ENCODE measurements at places on chromosomes 7 and 10. TPM values are rescaled to one million over a fixed set of nuclear protein-coding genes. Genes with fewer than 3 reads are reported as not detected.

DNA sequence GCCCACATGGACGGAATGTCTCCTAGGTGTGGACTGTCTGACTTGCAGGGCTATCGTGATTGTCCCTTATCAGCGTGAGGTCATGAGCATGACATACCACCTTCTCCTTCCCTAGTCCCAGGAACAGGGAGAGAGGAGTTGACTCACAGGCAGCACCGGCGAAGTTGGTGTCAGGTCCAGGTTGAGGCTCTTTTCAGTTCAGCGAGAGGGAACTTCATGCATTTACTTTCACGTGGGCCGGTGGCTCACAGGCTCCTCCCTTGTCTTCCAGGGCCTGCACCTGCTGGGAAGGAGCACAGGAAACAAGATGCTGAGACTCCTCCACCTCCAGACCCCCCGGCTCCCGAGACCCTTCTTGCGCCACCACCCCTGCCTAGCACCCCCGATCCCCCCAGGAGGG, 46.1 kb downstream of the PROSER2 start:
- no peak for DNase-seq
- H3K36me3 ChIP-seq, result peaks cover 18% of the 10 kb centered on the region
- no peak overlapping the region for H3K27ac ChIP-seq
- H3K27me3 ChIP-seq, result no peaks in the 10 kb centered on the region

DNA sequence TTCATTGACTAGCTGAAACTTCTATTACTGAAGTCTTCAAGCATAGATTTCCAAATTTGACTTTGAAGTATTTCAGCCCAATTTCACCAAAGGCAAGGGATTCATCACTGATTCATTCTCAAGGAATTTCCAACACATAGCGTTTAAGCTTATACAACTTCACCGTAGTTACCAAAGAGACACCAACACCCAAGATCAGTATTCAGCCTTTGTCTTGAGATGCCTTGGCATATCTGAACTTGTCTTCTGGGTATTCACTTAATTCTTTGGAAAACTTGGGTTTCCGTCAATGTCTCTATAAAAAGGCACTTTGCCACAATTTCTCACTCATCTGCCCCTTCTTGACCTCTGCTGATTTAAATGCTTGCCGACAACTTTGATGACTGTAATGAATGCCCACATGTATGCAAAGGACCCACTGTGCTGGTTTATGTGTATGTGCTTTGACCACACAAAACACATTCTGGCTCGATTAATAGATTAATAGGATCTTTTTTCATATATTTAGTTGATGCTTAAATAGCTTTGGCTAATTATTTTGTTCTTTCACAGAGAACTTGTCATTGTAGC, 49.6 kb downstream of the TES start:
- peaks cover 48% of the 10 kb centered on the region for H3K36me3 ChIP-seq
- H3K27me3 ChIP-seq, result no peaks in the 10 kb centered on the region
- H3K4me1 ChIP-seq, result no peaks in the 10 kb centered on the region
- no peak overlapping the region for H3K4me3 ChIP-seq

DNA sequence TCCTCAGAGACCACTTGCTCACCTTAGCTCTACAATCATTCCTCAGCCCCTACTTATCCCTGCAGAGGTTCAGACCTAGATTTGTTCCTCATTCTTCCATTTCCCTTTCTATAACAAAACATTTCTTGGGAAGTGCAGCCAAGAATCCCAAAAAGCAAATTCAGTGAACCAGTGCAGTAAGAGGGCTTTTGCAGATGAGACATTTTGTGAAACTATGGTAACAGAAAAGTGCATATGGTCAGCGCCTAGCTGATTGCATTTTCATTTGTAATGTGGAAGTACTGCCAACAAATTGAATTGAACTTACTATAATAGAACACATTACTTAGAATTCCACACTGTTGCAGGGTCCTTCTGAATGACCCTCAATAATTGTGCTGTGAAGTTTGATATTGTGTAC, 18.6 kb downstream of the AGMO start:
- DNase-seq, result no peak
- no peaks in the 10 kb centered on the region for H3K27me3 ChIP-seq
- no peak overlapping the region for H3K27ac ChIP-seq
- H3K36me3 ChIP-seq, result no peaks in the 10 kb centered on the region
- no peaks in the 10 kb centered on the region for H3K4me1 ChIP-seq

- peaks cover 3% of the 10 kb centered on the region for H3K27me3 ChIP-seq
- H3K36me3 ChIP-seq, result no peaks in the 10 kb centered on the region
- H3K4me1 ChIP-seq, result no peaks in the 10 kb centered on the region
- H3K27ac ChIP-seq, result no peak overlapping the region
- DNase-seq, result no peak
- H3K4me3 ChIP-seq, result no peak overlapping the region
These were observed 239.9 kb downstream of the CAMK1D start for GRCh38 chr10:12589291-12589690.

- peaks cover 29% of the 10 kb centered on the region for H3K27me3 ChIP-seq
- no peaks in the 10 kb centered on the region for H3K36me3 ChIP-seq
- H3K4me3 ChIP-seq, result no peak overlapping the region
These were observed 95.3 kb downstream of the SEC61G start for GRCh38 chr7:54663603-54664234.

- H3K36me3 ChIP-seq, result peaks cover 58% of the 10 kb centered on the region
- no peak overlapping the region for H3K27ac ChIP-seq
- no peak for DNase-seq
- H3K27me3 ChIP-seq, result no peaks in the 10 kb centered on the region
- no peaks in the 10 kb centered on the region for H3K4me1 ChIP-seq
- H3K4me3 ChIP-seq, result no peak overlapping the region
These were observed 48.7 kb upstream of the ZNF746 start for GRCh38 chr7:149546331-149546730.

DNA sequence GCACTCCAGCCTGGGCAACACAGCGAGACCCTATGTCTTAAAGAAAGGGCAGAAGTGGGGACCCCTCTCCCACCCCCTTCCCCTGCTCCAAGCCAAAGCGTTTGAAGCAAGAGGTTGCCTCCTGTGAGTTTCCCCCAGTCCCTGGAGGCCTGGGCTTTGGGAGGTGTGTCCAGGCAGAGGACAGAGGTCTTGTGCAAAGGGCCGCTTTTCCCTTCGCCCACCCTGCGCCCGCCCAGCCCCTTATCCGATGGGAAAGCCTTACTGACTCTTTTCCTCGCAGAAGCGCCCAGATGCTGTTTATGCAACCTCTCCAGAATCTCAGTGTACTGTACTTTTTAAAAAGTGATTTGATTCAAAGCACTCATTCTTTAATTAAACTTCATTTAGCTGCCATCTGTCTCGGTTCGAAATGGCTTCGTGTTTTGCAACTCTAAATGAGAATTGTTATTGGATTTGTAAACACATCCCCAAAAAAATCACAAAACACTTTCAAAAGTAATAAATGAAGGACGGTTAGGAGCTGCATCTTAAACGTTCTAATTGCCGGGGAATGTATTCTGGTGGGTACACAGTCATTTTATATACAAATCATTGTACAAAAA, 50.5 kb upstream of the GTF2I start:
- no peak overlapping the region for H3K27ac ChIP-seq
- DNase-seq, result no peak
- H3K4me3 ChIP-seq, result peak overlapping the region; percentile 29

GRCh38 chr7:20998309-20998708, 211.6 kb upstream of the SP8 start:
- no peaks in the 10 kb centered on the region for H3K36me3 ChIP-seq
- no peak overlapping the region for H3K4me3 ChIP-seq
- no peak for DNase-seq

DNA sequence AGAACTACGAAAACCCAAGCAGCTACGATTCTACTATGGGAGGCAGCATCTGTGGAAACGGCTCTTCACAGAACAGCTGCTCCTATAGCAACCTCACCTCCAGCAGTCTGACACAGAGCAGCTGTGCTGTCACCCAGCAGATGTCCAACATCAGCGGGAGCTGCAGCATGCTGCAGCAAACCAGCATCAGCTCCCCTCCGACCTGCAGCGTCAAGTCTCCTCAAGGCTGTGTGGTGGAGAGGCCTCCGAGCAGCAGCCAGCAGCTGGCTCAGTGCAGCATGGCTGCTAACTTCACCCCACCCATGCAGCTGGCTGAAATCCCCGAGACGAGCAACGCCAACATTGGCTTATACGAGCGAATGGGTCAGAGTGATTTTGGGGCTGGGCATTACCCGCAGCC, 81.6 kb upstream of the SAMD8 start:
- no peaks in the 10 kb centered on the region for H3K27me3 ChIP-seq
- DNase-seq, result no peak
- H3K36me3 ChIP-seq, result peaks cover 52% of the 10 kb centered on the region

GRCh38 chr10:24034571-24034970, 174.4 kb upstream of the KIAA1217 start:
- no peaks in the 10 kb centered on the region for H3K27me3 ChIP-seq
- no peak overlapping the region for H3K27ac ChIP-seq
- no peaks in the 10 kb centered on the region for H3K36me3 ChIP-seq
- H3K4me3 ChIP-seq, result no peak overlapping the region
- H3K4me1 ChIP-seq, result no peaks in the 10 kb centered on the region
- no peak for DNase-seq

GRCh38 chr10:48480397-48481374, 124.2 kb downstream of the ARHGAP22 start:
- H3K27ac ChIP-seq, result no peak overlapping the region
- no peaks in the 10 kb centered on the region for H3K4me1 ChIP-seq
- DNase-seq, result no peak
- no peaks in the 10 kb centered on the region for H3K36me3 ChIP-seq
- H3K4me3 ChIP-seq, result no peak overlapping the region

DNA sequence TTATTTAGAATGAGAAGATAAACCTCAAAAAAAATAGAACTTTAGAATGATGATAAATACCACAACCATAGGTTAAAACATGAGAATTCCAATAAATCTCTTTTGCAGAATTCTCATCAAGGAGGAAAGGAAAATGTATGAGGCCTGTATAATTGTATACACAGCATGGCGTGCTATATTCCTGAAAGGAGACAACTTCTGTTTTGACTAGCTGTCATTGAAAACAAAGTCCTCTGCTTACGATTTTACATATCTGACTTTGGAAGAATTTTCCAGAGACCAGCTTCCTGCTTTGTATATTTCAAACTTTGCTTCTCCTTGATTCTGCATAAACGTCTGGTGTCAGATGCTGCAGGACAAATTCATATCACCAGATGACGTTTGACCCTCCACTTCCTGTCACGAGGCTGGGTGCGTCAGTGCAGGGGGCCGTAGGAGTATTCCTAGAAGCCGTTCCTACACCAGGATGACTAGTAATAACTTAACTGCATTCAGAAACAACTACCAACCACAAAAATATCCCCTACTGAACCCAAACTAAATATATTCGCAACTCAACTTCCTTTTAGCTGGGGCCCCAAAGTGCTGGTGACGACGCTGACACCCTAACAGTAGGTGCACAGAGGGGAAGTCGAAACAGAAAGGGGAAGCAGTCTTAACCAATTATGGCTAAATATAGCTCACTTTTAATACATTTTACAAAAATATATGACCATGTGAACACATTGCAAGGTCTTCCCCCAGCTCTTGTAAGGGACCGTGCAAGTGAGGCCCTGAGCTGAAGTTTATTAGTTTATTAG, 178.6 kb upstream of the INHBA start:
- H3K27ac ChIP-seq, result peak overlapping the region; percentile 85
- peaks cover 47% of the 10 kb centered on the region for H3K4me1 ChIP-seq
- no peaks in the 10 kb centered on the region for H3K36me3 ChIP-seq
- DNase-seq, result peak; percentile 99
- H3K4me3 ChIP-seq, result no peak overlapping the region

GRCh38 chr10:58642916-58643428, 130.3 kb downstream of the BICC1 start:
- no peak for DNase-seq
- H3K4me1 ChIP-seq, result peaks cover 4% of the 10 kb centered on the region
- no peaks in the 10 kb centered on the region for H3K27me3 ChIP-seq
- H3K4me3 ChIP-seq, result no peak overlapping the region

GRCh38 chr7:16369855-16370254, 51.5 kb downstream of the CRPPA start:
- H3K4me3 ChIP-seq, result no peak overlapping the region
- no peaks in the 10 kb centered on the region for H3K36me3 ChIP-seq
- H3K4me1 ChIP-seq, result no peaks in the 10 kb centered on the region
- DNase-seq, result no peak
- H3K27ac ChIP-seq, result no peak overlapping the region

GRCh38 chr7:105963038-105963667, at the start of gene CDHR3:
Gene CDHR3 (plus strand): TSS chr7:105963264. CDS start chr7:105963319, 55 bp downstream.
- no peaks in the 10 kb centered on the region for H3K4me1 ChIP-seq
- no peak for DNase-seq
- no peak within 1 kb of the TSS for H3K27ac ChIP-seq
- no peaks in the 10 kb centered on the region for H3K36me3 ChIP-seq

GRCh38 chr7:123784263-123784662, 35.5 kb upstream of the WASL start:
- DNase-seq, result peak; percentile 24
- no peaks in the 10 kb centered on the region for H3K4me1 ChIP-seq
- no peak overlapping the region for H3K4me3 ChIP-seq
- no peaks in the 10 kb centered on the region for H3K36me3 ChIP-seq

DNA sequence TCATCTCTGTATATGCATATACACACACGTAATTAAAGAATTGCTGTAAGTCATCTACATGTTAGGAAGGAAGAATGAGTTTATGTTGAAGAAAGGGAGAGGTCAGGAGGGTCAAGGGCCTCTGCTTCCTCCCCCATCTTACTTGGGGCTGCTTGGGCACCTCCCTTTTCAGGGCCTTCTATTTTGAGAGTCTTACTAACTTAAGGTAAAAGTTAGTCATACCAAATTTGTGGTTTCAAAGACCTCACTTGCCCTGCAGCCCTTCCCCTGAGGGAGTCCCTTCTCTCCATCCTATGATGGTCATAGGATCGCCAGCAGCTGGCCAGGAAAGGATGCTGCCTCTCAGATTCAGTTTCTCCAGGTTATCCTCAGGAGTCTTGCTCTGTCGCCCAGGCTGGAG, 2.6 kb downstream of the PLEKHS1 start:
- H3K36me3 ChIP-seq, result no peaks in the 10 kb centered on the region
- H3K4me3 ChIP-seq, result no peak overlapping the region
- no peak overlapping the region for H3K27ac ChIP-seq
- no peak for DNase-seq
- H3K27me3 ChIP-seq, result no peaks in the 10 kb centered on the region

Gene ZNF316
- 41.1 TPM for polyA plus RNA-seq

Gene CACNB2
- not detected for polyA plus RNA-seq

Gene CPXM2
- polyA plus RNA-seq, result not detected

Gene ANKRD2
- polyA plus RNA-seq, result not detected

Gene MRPS16
- polyA plus RNA-seq, result 102 TPM

Gene LBX1
- not detected for polyA plus RNA-seq

Gene DYDC2
- polyA plus RNA-seq, result not detected

Data from CD14-positive monocyte (primary cell).